Fibroblast of skin of back (primary cell): ENCODE measurements at places on chromosomes 6 and 20.

GRCh38 chr6:36131511-36132245 lies 1.4 kb downstream of the MAPK13 start:
- peak; percentile 37 for DNase-seq

DNA sequence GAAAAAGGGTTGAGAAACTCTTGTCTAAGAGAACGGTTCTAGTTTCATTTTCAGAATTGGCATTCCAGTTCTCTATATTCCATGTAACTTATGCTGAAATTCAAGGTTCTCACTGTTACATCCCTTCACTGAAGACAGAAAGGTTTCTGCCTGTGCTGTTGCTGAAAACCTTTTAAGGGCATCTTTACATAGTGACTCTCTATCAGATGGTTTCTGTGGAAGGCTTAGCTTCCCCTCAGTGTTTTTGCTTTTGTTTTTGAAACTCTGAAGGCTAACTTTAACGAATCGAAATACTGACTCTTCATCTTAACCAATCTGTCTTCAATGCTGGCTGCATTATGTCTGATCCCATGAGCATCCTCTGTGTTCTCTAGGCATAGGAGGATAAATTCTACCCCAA lies 1286.2 kb upstream of the EYS start:
- DNase-seq: no peak

DNA sequence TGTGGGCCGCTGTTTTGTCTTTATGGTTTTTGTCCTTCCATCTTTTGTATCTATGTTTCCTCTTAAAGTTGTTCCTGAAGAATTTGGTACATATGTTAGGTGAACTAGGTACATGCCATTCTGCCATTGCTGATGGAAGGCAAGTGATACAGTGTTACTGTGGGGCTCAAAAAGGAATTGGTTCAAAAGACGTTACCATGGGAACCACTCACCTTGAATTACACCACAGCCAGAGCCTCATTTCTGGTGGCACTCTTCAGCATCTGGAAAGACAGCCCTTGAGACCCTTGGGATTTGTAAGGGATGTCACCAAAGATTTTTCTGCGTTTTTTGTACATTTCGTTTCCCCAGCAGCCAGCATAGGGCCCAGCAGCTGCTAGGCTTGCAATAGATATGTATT lies 31.9 kb downstream of the TMEM181 start:
- no peak for DNase-seq

DNA sequence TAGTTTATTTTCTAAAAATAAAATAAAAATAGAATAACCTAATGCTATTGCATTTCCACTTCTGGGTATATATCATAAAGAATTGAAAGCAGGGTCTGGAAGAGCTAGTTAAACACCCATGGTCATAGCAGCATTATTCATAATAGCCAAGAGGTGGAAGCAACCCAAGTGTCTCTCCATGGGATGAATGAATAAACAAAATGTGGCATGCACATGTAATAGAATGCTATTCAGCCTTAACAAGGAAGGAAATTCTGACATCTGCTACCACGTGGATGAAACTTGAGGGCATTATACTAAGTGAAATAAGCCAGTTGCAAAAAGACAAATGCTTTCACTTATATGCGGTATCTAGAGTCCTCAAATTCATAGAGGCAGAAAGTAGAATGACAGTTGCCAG lies 130.8 kb downstream of the TIAM2 start:
- DNase-seq: peak; percentile 78

DNA sequence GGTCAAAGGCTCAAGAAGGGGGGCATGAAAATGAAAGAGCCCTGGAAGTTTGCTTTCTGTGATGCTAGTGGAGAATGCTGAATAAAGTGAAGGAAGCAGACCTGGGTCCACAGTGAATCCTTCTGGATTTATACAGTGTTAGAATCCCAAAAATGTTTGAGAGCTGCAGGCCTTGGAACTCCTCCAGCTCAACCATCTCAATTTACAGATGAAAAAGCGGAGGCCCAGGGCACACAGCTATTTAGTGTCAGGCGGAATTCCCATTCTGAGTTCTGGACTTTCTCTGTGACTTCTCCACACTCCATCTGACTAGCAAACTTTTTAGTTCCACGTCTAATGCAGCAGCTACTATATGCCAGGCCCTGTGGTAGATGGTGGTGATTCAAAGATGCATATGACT lies 1.5 kb upstream of the PRSS35 start:
- no peak for DNase-seq

- no peak for DNase-seq
Measured at GRCh38 chr6:38483526-38483925, 156.2 kb downstream of the BTBD9 start.

DNA sequence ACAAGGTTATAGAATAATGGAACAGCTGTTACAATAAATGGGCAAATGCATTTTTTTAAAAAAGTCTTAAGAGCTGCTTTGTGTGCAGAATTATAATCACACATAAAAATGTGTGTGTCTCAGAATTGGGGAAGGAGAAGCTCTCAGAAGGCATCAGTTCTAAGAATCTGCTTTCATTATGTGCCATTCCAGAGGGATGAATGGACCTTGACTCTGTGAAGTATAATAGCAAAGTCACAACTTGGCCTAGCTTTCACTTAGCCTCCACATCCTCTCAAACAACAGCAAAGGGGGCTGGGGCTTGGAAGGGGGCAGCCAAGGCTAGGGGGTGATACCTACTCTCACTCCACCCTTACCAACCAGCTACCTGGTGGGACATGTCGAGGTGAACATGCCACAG lies 265.0 kb downstream of the CDC5L start:
- peak; percentile 63 for DNase-seq

DNA sequence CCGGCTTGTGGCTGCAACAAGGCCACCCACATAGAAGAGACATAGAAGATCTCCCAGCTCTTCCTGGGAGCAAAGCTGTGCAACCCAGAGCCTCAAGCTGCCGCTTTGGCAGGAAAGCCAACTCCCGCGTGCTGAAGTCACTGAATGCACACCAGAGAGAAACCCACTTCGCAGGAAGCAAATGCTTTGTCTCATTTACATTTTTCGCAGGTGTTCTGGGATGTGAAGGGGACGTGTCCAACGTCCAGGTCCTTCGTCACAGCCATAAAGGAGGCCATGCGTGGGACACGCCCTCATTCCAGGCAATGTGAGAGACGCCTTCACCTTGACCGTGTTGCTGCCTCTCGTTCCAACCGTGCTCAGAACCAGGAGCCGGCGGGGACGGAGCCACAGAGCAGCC lies 24.4 kb downstream of the KCNQ2 start:
- DNase-seq: no peak

DNA sequence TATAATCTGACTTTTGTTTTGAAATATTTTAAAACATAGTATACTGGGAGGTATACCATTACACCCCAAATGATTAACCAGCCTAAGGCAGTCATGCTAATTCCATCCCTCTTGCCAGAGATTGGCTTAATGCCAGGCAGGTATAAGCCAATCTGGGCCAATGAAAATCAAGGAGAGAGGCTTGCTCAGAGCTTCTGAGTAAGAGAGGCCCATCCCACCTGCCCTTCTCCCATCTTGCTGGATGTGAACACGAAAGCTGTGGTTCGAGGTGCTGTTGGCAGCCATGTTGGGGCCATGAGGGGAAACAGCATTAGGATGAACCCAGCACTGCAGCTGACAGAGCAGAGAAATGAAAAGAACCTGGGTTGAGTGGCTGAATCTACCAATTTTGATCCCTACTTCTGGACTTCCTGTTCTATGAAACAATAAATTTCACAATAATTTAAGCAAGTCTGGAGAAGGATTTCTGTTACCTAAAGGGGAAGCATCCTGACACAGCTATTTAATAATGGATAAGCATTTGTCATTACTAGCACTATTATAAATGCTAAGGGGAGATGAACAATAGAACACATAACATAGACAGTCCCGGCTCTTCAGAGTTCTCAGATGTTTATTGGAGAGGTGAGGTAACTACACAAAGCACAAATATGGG lies 152.3 kb downstream of the CDC5L start:
- no peak for DNase-seq
